WERI-Rb-1 (cell line): ENCODE measurements at places on chromosomes 1 and 21.

GRCh38 chr1:244316407-244316806 lies 135.3 kb downstream of the ADSS2 start:
- DNase-seq = no peak

- DNase-seq = peak; percentile 12
These were observed 30.8 kb downstream of the SPAG17 start for GRCh38 chr1:118154220-118154619.

DNA sequence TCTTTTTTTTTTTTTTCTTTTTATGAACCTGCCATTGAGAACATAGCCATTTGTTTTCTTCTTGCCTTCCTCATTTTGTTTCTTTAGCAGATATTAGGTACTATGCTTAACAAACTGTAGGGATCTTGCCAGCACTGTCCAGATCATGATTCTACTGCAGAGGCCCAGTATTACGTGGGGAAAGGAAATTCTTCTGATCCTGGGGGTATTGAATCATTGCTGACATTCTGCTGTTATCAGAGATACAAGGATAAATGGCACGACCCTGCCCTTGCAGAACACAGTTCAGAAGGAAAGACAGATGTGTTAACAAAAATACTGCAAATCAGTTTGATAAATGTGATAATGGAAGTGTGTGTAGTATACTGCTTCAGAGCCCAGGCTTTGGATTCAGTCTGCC lies 56.2 kb downstream of the BTBD8 start:
- DNase-seq = no peak

GRCh38 chr1:51222136-51222787 lies 13.8 kb upstream of the RNF11 start:
- no peak for DNase-seq

DNA sequence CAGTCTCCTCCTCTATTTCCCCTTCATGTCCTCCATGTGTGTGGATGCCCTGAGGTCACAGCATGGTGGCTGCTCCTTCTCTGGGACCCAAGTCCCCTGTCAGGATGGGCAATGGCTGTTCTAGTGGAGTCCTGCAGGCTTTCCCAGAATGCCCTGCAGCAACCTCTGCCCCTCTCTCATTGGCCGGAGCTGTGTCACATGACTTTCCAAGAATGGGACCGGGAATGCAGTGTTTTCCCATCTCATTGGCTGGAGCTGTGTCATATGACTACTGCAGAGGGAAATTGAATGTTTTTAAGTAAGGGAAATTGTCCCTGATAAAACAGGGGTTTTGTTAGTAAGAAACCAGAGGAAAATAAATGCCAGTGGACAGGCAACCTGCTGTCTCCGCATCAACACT lies 365.9 kb downstream of the PTPRU start:
- DNase-seq = no peak

GRCh38 chr1:8551613-8552489 lies 233.9 kb downstream of the SLC45A1 start:
- DNase-seq = no peak

GRCh38 chr1:245512980-245513578 lies 358.3 kb downstream of the KIF26B start:
- DNase-seq = peak; percentile 25

- DNase-seq = no peak
These were observed 589.1 kb upstream of the ADAMTS5 start for GRCh38 chr21:27555996-27556395.

GRCh38 chr21:31838586-31839355 lies 34.0 kb upstream of the HUNK start:
- no peak for DNase-seq

DNA sequence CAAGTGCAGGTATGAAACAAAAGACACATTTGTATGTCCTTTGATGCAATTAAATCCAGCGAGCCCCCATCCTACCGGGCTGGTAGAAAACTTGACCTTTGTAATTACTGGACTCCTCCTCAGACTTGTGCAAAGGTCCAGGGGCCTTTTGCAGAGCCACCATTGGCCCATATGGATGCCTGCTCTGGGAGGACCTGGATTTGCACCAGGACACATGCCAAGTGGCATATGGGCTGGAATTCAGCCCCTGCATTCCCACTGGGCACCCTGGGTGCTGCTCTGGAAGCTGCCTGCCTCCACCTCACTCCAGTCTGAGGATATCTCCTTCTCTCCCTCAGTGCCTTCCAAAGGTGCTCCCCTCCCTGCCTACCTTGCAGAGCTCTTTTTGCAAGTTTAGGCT lies 36.0 kb downstream of the LACTBL1 start:
- DNase-seq = no peak
